NCI-H146 (cell line): ENCODE measurements at places on chromosomes 1 and 21.

DNA sequence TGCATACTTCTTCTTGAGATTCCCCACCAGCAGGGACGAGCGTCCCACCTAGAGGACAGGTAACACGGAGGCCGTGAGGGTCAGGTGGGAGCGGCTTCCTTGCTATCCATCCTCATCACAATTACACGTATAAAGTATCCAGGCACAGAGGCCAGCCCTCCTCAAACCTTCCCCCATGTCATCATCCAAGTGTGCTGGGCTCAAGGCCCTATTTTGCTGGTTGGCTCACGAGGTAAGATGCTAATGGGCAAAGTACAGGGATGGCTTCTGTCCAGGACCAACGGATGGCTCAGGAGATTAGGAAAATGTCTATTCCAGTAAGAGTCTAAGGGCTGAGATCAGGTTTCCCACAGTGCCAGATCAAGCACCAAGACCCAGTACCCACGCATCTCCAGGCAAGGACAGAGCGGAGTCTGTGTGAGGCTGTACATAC lies 11.5 kb upstream of the A3GALT2 start:
- DNase-seq = no peak

DNA sequence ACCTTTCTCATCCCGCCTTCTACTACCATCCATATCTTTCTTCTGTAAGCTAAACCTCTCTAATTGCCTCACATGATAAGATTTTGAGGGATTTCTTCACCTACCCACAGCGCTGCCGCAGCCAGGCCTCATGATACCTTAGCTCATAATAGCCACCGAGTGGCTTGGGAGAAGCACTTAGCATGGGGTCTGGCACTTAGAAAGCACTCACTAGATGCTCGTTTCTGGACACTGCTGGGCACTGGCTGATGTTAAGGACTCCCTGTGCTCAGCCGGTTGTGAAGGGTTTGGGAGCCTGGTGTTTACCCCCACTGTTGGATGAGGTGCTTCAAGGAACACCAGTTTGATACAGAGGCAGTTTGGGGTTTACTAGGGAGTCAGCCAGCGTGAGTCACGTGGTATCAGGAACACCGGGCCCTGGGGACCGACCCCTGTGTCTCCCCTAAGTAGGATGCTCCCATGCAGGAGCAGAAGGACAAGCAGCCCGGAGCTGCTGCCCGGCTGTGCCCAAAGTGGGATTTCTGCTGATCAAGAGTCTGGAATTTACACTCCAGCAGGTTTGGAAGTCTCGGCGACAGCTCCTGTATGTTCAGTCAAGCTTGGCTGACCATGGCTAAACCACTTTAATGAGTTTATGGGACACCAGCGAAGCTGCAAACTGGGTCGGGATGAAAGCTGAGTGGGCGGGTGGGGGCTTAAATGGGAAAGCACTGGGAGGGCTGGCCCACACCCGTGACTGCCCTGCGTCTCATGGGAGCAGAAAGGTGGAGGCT lies 63.3 kb downstream of the GALNT2 start:
- DNase-seq = no peak

DNA sequence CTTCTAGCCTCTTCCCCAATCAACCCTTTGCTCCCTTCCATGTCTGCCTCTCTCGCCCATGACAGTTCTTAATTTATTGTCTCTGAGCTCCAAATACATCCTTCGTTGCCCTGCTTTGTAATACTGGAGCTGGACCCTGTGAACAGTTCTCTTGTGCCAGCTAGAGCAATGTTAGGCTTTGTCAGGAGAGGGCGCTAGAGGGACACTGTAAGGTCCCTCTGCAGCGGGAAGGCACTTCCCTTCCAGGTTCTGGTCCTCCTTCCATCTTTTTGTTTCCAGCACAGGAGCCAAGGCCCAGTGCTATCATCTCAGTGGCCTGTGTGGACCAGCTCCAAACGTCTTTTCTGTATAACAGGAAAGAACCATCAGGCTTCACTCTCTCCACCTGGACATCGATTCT lies 95.9 kb downstream of the PTPRU start:
- DNase-seq = peak; percentile 34

GRCh38 chr1:111596499-111596898 lies 23.1 kb upstream of the RAP1A start:
- DNase-seq = no peak

GRCh38 chr21:32415451-32416398 lies 3.2 kb downstream of the EVA1C start:
- peak; percentile 75 for DNase-seq

DNA sequence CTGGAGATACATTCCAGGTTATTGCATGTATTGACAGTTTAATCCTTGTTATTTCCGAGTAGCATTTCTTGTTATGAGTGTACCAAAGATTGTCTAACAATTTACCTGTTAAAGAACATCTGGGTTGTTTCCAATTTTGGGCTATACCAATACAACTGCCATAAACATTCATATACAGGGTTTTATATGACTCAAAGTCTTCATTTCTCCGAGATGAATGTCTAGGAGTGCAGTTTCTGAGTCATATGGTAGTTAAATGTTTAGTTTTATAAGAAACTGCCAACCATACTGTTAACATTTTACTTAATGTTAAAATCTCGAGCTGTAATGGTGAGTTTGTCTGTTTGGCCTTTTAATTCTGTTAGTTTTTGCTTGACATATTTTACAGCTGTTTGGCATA lies 10.0 kb downstream of the RAB4A start:
- no peak for DNase-seq

- DNase-seq = no peak
Observed at GRCh38 chr21:44052830-44053226, 40.7 kb downstream of the TRAPPC10 start.

DNA sequence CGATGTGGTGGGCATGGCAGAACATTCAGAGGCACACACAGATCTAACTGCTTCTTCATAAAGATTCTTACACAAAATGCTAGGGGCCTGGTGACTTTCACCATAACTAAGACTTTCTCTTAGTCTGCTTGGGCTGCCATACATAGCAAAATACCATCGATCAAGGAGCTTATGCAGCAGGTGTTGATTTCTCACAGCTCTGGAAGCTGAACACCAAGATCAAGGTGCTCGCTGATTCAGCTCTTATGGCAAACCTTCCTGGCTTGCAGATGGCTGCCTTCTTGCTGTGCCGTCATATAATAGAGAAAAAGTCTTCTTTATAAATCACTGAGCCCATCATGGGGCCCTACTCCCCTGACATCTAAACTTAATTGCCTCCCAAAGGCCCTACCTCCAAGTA lies 487.3 kb downstream of the AJAP1 start:
- DNase-seq = no peak

DNA sequence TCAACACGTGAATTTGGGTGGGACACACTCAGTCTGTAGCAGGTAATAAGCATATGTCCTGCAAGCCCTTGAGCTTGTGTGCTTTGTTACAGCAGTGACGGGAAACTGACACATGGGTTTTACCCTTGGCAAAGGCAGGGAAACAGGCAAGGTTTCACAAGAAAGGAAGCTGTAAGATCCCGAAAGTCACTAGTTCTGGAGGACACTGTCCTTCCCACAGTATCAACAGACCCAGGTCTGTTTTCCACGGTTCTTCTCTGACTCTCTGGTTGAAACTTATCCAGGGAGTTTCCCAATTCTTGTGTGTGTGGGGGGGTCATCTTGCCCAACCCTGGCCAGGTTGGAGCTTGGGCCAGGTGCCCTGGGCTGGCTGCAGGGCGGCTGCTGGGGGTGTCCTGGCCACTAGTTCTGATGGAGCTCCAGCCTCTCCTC lies 29.3 kb upstream of the ZBTB21 start:
- no peak for DNase-seq

DNA sequence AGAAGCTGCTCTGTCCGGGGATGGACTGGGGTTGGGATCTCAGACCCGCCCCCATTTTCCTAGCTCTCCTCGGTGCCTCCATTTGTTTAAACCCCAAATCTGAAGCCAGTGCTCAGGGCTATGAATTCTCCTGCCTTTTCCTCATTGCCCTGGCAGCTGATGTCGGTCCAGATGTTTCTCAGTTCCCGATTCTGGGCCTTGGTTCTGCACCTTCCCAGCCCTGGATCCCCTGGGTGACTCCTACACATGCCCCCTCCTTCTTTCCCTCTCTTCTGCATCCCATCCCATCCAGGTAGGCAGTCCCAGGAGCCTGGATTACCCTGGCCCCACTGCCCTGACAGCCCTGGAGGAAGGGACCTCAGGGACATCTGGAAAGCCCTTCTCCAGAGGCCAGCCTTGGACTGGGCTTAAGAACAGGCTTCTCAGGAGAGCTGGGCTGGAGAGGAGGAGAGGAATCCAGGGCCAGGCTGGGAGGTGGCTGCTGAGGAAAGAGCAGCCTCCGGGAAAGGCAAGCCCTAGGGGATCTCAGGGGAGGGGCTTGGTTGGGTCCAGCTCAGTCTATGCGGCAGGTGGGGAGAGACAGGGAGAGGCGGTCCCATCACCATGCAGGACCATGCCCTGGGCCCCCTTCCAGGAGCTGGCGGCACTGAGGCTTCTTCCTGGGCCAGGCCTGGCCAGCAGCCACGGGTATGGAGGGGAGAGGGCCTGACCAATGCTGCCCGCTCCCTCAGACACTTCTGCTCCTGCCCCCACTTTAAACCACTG lies 6.8 kb upstream of the EPS8L3 start:
- no peak for DNase-seq

DNA sequence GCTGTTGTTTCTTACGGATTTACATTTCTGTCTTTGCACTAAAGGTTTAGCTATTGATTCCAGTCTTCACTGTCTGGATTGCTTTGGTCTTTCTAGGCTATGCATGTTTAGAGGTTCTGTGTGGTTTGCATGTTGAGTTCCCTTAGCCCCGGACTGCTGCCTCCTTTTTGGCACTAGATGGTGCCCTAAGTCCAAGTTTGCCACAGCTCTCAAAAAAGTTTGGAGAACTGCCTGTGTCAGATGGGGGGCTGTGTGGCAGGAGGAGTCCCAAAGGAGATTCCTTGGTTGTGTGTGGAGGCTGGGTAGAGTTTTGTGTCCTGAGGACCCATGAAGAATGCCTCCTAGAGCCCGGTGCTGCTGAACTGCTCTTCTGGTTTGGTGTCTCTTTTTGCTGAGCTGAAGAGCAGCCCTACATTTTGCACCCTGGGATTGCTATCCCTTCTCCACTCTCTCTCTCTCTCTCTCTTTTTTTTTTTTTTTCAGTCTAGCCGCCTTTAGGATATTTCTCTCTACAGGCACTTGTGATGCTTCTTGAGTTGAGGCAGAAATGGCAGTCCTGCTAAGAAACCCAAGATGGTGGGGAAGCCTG lies 74.4 kb downstream of the PTGS2 start:
- peak; percentile 6 for DNase-seq

GRCh38 chr1:243496187-243496646 lies 240.4 kb downstream of the SDCCAG8 start:
- DNase-seq = no peak

DNA sequence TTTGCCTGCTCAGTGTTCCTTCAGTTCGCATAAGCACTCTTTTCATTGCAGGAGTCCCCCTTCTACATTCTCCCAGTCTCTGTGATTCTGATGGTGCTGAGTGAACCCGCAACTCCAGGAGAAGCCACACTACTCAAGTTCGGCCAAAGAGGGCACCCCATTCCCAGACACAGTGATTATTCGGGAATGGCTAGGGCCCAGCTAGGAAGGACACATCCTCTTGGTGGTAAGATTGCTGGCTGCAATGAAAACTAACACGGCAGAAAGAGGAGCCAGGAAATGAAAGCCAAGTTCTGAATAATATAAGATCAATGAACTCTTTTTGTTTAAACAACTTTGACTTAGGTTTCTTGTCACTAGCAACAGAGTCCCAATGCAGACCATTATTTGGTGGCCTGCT lies 14.9 kb downstream of the CREG1 start:
- DNase-seq = no peak

DNA sequence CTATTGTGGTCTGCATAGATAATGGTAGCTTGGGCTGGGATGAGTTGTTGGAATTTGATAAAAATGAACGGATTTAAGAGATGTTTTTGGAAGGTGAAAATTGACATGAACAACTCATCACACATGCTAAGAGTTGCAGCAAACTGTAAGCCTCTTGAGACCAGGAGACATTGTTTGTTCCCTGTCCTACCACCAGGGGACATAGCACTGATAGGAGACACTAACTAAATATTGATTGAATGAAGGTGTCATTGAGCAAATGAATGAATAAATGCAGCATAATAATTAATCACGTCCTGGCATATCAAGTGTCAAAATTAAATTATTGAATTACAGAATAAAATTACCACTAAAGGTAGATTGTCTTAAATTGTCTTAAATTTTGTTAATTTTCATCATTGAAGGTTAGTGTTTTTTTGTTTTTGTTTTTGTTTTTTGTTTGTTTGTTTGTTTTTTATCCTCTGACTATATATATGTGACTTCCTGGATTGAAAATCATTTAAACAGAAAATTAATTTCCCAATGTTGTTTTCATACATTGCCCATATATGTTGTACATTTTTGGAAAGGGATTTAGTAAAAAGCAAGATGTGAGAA lies 285.3 kb upstream of the C1orf105 start:
- DNase-seq = no peak

DNA sequence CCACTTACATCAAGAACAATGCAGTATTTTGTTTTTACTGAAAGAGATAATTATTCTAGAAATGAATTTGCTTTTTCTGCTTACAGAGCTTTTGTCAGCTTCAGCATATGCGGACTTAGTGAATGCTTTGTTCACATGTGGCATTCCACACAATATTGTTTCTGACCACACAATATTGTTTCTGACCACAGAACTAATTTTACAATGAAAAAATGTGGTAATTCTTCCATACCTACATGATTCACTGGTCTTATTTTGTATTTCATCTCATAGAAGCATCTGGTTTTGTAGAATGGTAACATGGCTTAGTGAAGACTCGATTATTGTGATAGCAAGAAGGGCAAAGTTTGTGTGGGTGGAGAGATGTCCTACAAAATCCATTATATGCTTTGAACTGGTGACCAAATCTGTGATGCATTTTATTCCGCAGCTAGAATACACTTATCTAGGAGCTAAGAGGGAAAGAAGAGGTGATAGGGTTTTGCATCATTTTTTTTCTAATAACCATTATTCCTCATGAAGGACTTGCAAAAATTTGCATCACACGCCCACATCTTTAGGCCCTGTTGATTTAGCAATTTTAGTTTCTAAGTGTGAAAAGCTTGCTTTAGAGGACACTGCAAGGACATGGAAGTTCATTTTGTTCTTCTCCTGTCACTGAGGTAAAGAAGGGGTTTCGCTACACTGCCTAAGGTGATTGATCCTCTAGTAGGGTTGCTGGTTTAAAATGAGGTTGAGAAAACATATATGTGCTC lies 75.3 kb downstream of the HLX start:
- no peak for DNase-seq

DNA sequence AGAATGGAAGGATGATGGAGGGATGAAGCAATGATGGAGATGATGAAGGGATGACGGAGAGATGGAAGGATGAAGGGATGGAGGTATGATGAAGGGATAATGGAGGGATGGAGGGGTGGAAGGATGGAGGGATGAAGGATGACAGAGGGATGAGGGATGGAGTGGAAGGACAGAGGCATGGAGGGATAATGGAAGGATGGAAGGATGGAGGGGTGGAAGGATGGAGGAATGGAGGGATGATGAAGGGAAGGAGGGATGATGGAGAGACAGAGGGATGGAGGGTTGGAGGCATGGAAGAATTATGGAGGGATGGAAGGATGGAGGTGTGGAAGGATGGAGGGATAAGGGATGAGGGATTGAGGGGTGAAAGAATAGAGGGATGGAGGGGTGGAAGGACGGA lies 62.8 kb downstream of the KCNAB2 start:
- no peak for DNase-seq

GRCh38 chr1:207130252-207131036 lies 26.4 kb downstream of the C4BPA start:
- DNase-seq = no peak
